ENCODE measurements at places on chromosomes 12 and 14.

- no peak for DNase-seq
Measured at GRCh38 chr14:104136472-104137296, 1.7 kb upstream of the KIF26A start.

- DNase-seq = no peak
Measured at GRCh38 chr14:54797556-54797955, 105.1 kb downstream of the GCH1 start.

GRCh38 chr12:642633-643474 lies 20.4 kb downstream of the NINJ2 start:
- peak; percentile 86 for DNase-seq

- DNase-seq = no peak
Measured at GRCh38 chr12:72075401-72075800, 136.8 kb downstream of the TPH2 start.

- DNase-seq = no peak
Measured at GRCh38 chr14:52960627-52961026, 9.8 kb upstream of the FERMT2 start.

- DNase-seq = no peak
Measured at GRCh38 chr14:83863042-83863774, 1666.7 kb upstream of the FLRT2 start.
